A549 (cell line): ENCODE measurements at places on chromosomes 12 and 14.
A peak's percentile ranks its signal among the peaks of the same experiment; 100 is the strongest.

- DNase-seq = no peak
Observed at GRCh38 chr14:41873686-41874317, 267.1 kb downstream of the LRFN5 start.

GRCh38 chr12:131912518-131913274 lies 16.4 kb upstream of the PUS1 start:
- peak; percentile 82 for DNase-seq

DNA sequence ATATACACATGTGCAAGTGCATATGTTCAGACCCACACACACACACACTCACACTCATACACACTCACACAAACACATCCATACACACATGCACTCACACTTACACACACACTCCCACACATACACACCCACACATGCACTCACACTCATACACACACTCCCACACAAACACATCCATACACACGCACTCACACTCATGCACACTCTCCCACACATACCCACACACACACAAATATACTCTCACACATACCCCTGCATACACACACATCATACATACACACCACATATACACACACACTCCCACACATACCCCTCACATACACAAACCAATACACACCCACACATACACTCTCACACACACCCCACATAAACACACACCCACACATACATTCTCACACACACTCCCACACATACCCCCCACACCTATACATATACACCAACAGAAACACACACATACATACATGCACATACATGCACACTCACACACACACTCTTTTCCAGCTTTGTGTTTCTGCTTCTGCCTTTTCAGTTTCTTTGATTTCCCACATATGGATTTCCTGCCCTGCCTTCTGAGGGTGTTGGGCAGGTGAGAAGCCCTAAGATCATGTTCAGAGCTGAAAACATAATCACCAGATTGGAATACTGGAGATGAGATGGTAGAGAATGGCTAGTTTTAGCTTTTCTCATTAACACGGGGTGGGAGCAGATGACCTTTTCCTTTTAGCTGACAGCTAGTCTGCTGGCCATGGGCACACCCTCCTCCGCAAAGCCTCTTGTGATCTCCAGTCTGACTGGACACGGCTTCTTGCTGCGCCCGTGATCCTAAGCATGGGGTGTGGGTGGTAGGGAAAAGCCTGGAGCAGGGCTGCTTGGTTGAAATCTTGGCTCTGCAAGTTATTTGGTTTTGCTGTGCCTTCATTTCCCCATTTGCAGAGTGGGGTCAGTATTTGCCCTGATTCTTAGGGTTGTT lies 214.0 kb downstream of the CHST11 start:
- DNase-seq = peak; percentile 21

DNA sequence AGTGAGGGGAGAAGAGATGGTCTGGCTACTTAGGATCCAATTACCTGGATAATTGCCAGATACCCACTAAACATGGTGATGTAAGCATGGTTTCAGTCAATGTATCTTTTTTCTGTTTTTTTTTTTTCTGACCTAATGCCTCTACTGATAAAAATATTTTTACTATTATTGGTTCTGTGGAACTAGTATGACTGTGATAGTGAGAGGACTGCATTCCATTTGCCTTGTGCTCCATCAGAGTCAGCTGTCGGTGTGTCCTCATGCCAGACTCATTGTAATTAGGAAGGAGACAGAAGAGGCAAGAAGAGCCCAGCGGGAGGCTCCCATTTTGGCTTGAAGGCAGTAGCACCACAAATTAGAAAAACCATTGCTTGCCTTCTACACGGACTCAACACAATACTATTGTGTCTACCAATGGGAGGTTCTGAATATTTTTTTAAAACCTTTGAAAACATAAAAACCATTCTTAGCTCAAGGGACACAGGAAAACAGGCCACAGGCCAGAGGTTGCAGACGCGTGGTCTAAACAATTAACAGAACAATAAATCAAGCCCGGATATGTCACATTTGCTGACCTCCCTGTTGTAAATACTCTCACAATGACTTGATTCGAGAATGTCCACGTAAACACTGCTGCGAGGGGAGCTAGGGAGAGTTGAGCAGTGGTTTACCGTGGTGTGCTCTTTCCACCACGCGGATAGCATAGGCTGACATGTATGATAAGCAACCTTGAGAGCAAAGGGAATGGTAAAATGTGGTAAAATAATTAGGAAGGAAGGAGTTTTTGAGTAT lies 13.5 kb upstream of the DCP1B start:
- no peak for DNase-seq

- DNase-seq = peak; percentile 37
Observed at GRCh38 chr14:37081218-37081617, 91.2 kb downstream of the SLC25A21 start.

DNA sequence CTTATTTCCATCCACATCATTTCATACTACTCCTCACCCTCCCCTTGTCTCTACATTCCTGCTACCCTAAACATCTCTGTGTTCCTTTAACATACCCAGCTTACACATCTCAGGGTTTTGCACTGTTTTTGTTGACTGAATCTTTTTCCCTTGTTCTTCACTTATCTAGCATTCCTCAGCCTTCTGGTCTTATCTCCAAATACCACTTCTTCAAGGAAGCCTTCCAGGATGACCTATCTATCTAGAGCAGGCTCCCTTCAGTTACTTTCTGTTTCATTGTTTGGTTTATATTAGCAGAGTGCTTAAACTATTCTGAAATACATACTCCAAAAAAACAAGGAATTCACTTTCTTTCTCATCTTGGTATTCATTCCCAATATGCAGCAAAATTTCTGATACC lies 353.1 kb downstream of the NAV3 start:
- DNase-seq = no peak

- DNase-seq = no peak
Observed at GRCh38 chr14:63322897-63323573, 4.3 kb upstream of the GPHB5 start.

GRCh38 chr12:86600664-86601231 lies 344.6 kb upstream of the MGAT4C start:
- DNase-seq = no peak

DNA sequence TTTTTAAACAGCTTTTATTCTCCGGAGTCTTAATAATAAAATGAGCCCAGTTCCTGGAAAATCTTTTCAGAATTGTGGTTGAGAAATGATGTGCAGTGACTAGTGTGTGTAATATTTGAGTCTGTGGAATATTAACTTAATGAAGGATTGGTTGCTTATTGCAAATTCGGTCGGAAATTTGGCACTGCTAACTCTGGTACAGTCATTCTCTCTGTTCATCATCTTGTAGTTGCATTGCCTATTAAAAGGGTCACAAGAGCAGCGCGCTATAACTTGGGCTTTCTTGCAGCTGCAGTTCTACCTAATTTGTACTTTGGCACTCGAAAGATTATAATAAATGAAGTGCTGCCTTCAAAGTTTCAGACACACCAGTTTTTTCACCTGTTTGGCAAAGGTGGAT lies 146.0 kb downstream of the FLRT2 start:
- no peak for DNase-seq

- no peak for DNase-seq
Observed at GRCh38 chr12:23771240-23771949, 178.1 kb downstream of the SOX5 start.

DNA sequence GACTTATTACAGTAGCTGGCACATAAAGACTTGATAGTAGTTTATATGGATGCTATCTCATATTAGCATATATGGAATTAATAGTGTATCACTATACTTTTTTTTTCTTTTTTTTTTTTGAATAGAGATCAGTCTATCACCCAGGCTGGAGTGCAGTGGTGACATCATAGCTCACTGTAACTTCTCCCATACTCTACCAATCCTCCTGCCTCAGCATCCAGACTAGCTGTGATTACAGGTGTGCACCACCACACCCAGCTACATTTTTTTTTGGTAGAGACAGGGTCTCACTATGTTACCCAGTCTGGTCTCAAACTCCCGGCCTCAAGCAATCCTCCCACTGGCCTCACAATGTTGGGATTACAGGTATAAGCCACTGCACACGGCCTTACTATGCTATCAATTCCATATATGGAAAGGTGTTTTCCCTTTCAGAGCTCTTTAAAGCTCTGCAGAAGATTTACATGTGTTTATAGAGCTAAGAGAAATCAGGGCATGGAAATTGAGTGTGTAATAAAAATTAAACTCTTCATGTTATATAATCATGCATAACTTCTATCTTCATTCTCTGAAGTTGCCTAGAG lies 1.8 kb upstream of the TBK1 start:
- no peak for DNase-seq

DNA sequence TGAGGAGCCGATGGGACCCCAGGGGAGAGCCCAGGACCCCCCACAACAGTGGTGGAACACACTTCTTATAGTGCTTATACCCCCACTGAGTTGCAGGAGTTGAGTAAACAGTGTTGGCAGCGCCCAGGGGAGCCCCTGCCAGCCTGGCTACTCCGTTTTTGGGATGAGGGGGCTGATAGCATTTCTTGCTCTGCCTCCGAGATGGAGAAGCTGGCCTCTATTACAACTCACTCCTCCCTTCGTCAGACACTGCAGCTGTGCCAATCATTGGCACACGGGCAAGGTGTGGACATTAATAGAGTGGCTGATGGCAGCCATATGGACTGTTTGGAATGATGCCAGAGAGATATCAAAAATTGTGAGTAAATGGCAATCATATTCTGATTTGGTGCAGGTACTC lies 94.9 kb upstream of the TMPO start:
- no peak for DNase-seq

DNA sequence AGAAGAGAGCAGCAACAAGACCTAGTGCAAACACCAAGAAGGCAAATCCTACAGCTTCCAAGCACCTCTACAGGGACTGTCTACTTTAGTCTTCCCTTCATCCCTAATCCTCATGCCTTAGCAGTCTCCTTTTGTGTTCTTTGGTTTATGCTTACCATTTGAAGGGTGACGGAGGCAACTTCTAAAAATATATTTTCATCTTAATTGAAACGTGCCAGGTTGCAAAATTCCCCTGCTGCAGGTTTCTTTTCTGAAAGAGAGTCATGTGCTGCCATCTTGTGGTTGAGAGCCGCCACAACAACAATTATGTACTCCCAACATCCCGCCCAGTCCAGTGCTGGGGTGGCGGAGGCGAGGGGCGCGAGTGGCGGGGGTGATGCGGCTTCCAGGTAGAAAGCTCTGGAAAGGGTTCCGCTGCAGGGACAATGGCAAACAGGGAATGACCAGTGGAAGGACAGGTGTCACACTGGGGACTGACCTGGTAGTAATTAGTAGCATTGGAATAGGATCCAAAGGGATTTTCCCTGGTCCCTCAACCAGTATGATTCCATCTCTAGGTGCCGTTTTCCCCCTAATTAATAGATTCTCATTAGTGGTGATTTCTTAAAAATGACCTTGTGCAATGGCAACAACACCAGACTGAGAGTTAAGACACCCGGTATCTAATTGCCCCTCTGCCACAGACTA lies 80.3 kb upstream of the GNG2 start:
- peak; percentile 61 for DNase-seq

- no peak for DNase-seq
Observed at GRCh38 chr12:80165746-80166145, 66.4 kb downstream of the OTOGL start.

GRCh38 chr12:117093918-117094630 lies 5.1 kb downstream of the TESC start:
- DNase-seq = no peak

GRCh38 chr12:4978737-4979136 lies 64.9 kb upstream of the KCNA5 start:
- no peak for DNase-seq

GRCh38 chr12:44771485-44772021 lies 104.6 kb downstream of the NELL2 start:
- DNase-seq = no peak

DNA sequence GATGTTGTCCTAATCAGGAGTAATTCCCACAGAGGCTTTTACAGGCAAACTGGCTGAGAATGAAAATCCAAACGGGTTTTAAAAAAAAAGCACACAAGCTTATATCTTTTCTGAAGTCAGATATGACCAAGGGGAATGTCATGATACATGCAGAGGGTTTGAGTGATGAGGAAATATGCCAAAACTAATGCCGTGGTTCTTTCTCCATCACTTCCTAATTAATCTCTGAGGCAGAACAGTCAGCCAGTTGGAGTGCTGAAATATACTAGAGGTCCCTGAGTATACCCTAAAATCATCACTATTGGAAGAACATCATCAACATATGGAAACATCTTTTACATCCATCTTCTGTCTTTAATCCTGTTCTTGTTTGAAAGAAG lies 160.8 kb upstream of the FAR2 start:
- no peak for DNase-seq

DNA sequence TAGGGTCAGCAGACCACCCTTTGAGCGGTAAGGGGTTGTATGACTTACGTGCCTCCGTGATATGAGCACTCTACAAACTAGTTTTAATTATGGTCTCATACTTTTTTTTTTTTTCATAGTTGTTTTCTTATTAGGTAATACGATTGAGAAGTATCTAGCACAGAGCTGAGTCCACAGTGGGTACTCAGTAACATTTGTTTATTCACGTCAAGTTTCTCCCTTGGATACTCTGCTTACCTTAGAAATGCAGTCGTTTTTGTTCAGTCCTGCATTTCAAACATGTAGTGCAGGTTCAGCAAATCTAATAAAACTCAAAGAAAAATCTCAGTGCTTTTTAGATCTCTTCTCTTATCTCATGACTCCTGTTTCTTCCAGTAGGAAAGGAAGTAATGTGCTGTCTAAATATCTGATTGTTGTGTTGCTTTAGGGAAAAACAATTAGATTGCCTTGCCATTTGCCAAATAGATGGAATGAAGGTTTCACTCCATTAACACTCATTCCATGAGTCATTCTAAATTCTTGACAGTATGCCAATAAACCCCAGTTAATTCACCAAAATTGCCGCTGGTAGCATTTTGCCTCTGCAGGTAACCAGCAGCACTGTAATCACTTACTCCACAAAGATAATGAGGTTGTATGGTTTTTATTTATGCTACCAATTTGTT lies 118.9 kb downstream of the PTCSC3 start:
- DNase-seq = no peak

GRCh38 chr14:102471921-102472790 lies 37.4 kb downstream of the ANKRD9 start:
- no peak for DNase-seq

GRCh38 chr14:54002653-54003052 lies 46.0 kb upstream of the BMP4 start:
- no peak for DNase-seq

DNA sequence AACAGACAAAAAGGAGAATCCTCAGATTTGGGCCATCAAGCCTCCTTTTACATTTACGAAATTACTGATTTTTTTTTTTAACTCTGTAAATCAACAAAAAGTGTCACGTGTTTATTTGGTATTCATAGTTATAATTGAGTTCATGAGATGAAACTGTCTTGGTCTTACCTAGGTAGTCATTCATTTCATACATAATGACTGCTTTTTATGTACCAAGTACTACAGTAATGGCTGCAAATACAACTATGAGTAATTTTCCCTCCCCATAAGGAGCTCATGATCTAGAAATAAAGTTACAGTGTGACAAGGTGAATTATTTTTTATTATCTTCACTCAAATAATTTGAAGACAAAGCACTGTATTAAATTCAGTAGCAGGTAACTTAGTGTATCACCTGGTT lies 6.4 kb upstream of the TBK1 start:
- DNase-seq = no peak

DNA sequence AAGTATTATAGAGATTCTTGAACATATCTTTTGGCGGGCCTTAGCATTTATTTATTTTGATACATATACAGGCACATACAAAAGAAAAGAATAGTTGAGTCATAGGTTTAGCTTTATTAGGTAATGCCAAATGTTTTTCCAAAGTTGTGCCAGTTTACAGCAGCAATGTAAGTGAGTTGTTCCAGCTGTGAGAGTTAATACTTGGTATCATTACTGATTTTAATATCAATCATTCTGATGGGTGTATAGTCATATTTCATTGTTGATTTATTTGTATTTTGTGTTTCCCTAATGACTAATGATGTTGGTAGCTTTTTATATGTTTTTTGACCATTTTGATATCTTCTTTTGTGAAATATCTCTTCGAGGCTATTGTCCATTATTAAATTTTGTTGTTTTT lies 122.4 kb downstream of the MIPOL1 start:
- DNase-seq = no peak
